CD4-positive, alpha-beta T cell treated with Interferon gamma for 1 hour (primary cell): ENCODE measurements at places on chromosomes 2 and 18.

GRCh38 chr2:232563580-232563979 lies 13.1 kb downstream of the EIF4E2 start:
- no peak for DNase-seq

- no peak for DNase-seq
Observed at GRCh38 chr2:240578110-240578450, 8.5 kb upstream of the CAPN10 start.

GRCh38 chr2:71934595-71935261 lies 212.9 kb downstream of the CYP26B1 start:
- no peak for DNase-seq

- DNase-seq = no peak
Observed at GRCh38 chr2:130381619-130382018, 25.8 kb downstream of the PTPN18 start.

- no peak for DNase-seq
Observed at GRCh38 chr18:70455731-70456130, 166.9 kb downstream of the SOCS6 start.

DNA sequence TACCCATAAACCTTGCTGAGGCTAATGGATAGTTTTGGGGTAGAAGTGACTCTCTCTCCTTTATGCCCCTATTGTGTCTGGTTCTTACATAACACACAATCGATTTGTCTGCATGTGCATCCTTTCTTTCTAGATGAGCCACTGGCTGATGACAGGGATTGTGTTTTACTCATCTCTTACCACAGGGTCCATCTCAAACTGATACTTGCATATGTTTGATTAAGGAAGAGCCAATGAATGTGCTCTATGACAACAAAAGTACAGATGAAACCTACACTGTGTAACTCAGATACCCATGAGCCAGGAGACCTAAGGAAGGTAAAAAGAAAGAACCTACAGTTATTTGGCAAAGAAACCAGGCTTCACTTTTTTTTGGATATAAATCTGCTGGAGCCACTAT lies 13.2 kb upstream of the BZW1 start:
- no peak for DNase-seq

DNA sequence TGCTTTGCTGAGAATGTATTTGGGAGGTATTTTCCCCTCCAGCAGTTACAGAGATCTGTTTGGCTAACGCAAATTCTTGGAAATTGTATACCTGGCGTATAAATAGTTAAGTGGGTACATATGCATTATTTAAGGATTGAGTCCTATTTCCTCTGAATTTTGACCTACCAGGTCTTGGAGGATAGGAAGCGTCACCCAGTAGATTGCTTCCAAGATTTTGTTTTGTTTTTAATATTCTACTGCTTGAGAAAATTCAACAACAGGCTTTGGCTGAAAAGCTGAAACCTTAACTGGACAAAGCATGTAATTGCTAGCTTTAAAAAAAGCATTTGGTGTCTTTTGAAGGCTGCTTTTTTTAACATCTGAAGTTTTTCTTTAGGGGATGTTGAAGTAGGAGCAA lies 150.1 kb downstream of the WDSUB1 start:
- DNase-seq = no peak

DNA sequence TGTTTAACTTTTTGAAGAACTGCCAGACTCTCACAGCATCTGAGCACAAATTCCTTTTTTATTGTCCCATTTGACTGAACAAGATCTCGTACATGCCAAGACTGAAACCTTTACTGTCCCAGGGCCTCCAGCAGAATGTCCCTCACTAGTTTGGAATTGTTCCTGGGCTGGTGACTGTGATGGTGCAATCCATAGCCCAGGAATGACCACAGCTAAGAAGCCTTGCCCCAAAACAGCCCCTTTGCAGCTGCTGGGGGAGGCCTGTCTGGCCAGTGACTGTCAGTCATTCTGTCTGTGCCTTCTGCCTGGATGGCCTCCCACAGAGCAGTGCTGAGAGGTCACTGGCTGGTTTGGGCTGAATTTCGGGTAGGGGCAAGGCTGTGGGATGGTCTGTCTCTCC lies 184.5 kb upstream of the MSH6 start:
- no peak for DNase-seq

- no peak for DNase-seq
Observed at GRCh38 chr18:66571845-66572244, 32.0 kb downstream of the CDH19 start.

GRCh38 chr2:191003405-191004309 lies 10.3 kb downstream of the STAT1 start:
- no peak for DNase-seq

GRCh38 chr2:239809391-239809790 lies 215.8 kb downstream of the NDUFA10 start:
- DNase-seq = no peak

DNA sequence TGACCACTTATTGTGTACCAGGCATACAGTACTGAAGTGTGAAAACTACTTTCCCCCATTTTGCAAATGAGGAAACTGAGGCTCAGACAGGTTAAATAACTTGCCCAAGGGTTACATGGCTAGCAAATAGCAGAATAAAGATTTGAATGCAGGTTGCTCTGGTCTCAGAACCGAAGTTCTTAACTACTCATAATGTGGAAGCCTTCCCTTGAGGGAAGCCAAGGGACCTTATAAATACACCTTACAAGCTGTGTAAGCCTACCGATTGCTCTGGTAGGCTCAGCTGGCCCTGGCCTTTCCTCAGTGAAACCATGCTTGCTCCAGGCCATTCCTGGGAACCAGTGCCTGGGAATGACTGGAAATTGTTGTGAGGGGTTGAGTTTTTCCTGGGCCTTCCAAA lies 114.6 kb upstream of the CDCA7 start:
- DNase-seq = no peak

DNA sequence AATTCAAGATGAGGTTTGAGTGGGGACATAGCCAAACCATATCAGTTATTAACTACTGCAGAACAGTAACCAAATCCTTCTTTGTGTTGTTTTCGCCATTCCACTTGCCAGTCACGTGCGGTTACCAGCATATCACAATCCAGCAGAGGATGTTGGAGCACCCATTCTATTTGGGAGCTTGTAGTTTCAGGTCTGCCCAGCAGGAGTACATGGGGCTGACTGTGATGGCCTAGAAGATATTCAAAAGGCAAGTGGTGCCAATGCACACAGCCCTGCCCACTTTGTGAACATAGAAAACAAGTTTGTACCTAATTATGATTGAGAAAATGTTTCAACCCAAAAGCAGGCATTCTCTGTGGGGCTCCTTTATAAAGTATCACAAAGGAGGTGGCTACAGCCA lies 57.0 kb downstream of the ZNF519 start:
- no peak for DNase-seq

- peak; percentile 52 for DNase-seq
Observed at GRCh38 chr2:219109471-219109870, 48.8 kb upstream of the IHH start.
